HepG2 (cell line): ENCODE measurements at places on chromosomes 16 and 17. TPM values are rescaled to one million over a fixed set of nuclear protein-coding genes. Genes with fewer than 3 reads are reported as not detected.

- no peak for DNase-seq
Measured at GRCh38 chr17:53719229-53719628, 103.5 kb upstream of the KIF2B start.

Gene HOXB7
- 0.04 and 0.08 TPM in 2 replicates for polyA plus RNA-seq

- DNase-seq: no peak
Measured at GRCh38 chr16:11094075-11094856, 149.9 kb downstream of the CLEC16A start.

Gene MYH8
- not detected in 2 replicates for polyA plus RNA-seq

Gene PRSS33
- polyA plus RNA-seq: not detected in 2 replicates

Gene ZG16B
- 11.3 and 14.3 TPM in 2 replicates for polyA plus RNA-seq

Gene TRIM72
- polyA plus RNA-seq: not detected in 2 replicates

GRCh38 chr17:76246080-76247066 is 6.1 kb upstream of the RNF157 start:
- peak; percentile 67 for DNase-seq

Gene RHBDF1
- polyA plus RNA-seq: 26.9 and 28.1 TPM in 2 replicates

DNA sequence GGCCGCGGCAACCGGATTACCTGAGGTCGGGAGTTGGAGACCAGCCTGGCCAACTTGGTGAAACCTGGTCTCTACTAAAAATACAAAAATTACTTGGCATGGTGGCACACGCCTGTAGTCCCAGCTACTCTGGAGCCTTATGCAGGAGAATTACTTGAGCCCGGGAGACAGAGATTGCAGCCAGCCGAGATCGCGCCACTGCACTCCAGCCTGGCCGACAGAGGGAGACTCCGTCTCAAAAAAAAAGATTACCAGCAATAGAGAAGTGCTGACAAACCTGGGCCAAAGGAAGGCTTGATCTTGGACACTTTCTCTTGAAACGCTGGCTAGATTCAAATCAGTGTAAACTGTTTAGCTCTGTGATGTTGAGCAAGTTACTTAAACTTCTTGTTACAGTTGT is 4.3 kb downstream of the MT1H start:
- peak; percentile 47 for DNase-seq

DNA sequence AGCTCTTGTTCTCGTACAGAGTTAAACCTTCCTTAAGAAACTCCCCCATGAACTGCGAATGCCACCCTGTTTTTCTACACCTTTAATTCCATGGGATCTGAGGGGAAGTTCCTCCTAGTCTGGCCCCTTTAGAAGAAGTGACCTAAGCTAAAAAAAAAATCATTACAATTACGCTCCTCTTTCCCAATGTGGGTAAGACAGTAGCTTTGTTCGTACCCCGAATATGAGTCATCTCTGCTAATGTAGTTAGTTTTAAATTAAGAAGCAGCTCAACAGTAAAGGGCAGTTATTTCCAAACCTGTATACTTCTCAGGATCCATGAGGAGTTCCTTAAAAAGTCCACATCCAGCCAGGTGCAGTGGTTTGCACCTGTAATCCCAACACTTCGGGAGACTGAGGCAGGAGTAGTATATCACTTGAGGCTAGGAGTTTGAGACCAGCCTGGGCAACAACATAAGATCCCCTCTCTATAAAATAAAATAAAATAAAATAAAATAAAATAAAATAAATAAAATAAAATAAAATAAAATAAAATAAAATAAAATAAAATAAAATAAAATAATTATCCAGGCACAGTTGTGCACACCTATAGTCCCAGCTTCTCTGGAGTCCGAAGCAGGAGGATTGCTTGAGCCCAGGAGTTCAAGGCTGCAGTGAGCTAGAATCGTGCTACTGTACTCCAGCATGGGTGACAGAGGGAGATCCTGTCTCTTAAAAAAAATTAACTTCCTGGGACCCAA is 26.1 kb downstream of the RCVRN start:
- no peak for DNase-seq
